ENCODE measurements at places on chromosomes 3 and 15.

DNA sequence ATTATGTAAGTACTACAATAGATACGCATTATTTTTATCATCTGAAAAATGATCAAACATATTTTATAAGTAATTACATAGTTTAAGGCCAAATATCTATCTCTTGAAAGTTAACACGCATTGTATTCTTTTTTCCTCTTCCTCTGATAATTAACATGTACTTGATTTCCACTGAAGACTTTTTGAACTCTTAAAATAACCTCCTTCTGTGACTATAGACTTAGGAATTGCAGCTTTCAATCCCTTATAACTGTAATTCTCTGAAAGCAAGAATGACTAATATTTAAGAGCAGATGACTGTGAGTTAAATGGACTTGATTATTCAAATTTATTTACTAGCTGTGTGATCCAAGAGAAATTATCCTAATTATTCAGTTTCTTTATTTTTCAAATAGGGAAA lies 730.6 kb upstream of the NECTIN3 start:
- DNase-seq, result no peak

- DNase-seq, result no peak
Observed at GRCh38 chr3:17025594-17026139, 140.9 kb downstream of the PLCL2 start.

- DNase-seq, result peak; percentile 42
Observed at GRCh38 chr15:43105077-43105736, 631 bp downstream of the UBR1 start.

GRCh38 chr15:97654481-97655076 lies 305.9 kb upstream of the ARRDC4 start:
- peak; percentile 47 for DNase-seq

DNA sequence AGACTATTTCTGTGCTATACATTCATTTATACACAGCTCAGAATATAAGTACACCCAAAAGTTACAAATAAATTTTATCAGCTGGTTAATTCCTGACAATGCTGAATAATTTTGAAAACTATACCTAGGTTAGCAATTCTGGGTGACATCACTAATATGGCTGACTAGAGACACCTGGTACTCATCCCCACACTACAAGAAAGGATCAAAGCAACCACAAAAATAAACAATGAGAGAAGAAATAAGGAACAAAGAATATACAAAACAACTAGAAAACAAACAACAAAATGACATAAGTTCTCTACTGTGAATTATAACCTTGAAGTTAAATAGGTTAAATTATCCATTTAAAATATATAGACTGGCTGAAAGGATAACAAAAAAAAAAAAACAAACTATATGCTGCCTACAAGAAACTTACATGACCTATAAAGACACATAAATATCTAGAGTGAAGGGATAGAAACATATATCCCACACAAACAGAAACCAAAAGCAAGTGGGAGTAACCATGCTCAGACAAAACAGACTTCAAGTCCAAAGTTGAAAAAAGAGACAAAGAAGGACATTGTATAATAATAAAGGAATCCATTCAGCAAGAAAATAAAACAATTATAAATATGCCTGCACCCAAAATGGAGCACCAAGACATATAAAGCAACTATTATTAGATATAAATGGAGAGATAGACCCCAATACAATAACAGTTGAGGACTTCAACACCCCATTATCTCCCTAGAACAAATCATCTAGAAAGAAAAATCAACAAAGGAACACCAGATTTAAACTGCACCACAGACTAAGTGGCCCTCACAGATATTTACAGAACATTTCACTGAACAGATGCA lies 57.8 kb downstream of the IMPG2 start:
- DNase-seq, result no peak

DNA sequence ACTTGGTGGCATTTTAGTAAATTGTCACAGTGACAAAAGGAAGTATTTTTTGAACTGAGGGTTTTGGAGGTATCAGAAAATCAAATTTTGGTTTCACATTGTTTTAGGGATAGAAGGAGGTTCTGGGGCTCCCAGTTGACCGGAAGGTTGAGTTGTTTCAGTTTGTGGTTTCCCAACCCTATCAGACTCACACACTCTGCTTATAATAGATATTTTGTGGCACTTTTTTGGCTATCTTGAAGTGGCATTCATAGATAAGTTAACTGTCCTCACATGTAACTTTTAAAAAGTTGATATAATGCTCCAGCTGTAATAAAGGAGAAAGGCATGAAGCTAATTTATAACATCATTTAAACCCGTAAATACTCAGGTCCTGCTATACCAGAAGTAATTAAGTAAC lies 12.8 kb downstream of the ARMC8 start:
- DNase-seq, result no peak

- no peak for DNase-seq
Observed at GRCh38 chr15:62447742-62448141, 282.7 kb upstream of the C2CD4B start.

DNA sequence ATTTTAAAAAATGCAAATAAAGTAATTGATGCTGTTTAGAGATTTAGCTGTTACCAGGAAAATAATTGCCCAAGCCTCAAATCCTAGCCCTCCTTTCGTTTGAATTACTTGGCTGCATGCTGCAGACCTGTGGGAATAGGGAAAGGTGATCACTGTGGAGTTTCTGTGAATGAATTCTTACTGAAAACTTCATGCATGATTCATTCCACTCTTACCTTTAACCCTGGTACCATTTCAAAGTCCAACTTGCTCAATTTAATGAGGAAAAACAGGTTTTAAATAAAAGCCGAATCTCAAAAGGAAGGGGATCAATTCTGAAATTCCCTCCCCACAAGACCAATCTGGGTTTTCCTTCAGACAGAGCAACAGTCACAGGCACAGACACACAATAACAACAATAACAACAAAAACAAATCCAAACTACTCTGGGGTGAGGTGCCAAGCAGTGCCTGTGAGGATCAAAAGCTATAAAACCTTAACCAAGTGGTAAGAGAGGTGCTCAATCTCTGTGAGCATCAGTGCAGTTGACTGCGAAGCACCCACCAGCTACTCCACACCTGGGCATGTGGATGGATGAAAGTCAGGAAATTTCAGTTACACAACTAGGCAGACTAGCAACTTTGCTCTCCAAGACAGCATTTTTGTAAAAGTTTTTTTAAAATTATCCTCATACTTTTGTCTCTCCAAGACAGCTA lies 200.8 kb downstream of the CNTN3 start:
- no peak for DNase-seq

- peak; percentile 51 for DNase-seq
Observed at GRCh38 chr15:69919816-69920215, 177.9 kb downstream of the TLE3 start.

DNA sequence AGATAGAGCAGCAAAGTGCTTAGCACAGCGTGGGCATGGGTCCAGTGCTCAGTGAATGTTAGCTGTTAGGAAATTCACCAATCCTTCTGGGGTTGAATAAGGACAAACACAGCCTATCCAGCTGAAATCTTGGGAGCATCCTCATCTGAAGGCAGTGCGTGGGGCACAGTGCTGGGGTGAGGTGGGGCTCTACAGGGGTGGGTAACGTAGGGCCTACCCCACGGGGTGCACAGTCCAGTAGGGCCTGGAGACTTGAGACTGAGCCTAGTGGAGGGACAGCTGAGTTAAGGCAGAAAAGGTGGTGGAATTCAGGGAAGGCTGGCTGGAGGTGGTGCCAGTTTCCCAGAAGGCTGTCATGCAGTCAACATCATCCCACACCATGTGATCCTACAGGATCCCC lies 73.0 kb downstream of the ISG20 start:
- DNase-seq, result no peak

All from NCI-H69 (cell line).